Trophoblast cell (in vitro differentiated cells and primary cell): ENCODE measurements at places on chromosomes 7 and 10.

- no peaks in the 10 kb centered on the region for H3K27me3 ChIP-seq
- no peaks in the 10 kb centered on the region for H3K36me3 ChIP-seq
- H3K27ac ChIP-seq, result no peak overlapping the region
- peaks cover 12% of the 10 kb centered on the region for H3K4me1 ChIP-seq
- no peak for DNase-seq
- no peak overlapping the region for H3K4me3 ChIP-seq
These were observed 57.8 kb downstream of the INPP5F start for GRCh38 chr10:119783665-119784027.

DNA sequence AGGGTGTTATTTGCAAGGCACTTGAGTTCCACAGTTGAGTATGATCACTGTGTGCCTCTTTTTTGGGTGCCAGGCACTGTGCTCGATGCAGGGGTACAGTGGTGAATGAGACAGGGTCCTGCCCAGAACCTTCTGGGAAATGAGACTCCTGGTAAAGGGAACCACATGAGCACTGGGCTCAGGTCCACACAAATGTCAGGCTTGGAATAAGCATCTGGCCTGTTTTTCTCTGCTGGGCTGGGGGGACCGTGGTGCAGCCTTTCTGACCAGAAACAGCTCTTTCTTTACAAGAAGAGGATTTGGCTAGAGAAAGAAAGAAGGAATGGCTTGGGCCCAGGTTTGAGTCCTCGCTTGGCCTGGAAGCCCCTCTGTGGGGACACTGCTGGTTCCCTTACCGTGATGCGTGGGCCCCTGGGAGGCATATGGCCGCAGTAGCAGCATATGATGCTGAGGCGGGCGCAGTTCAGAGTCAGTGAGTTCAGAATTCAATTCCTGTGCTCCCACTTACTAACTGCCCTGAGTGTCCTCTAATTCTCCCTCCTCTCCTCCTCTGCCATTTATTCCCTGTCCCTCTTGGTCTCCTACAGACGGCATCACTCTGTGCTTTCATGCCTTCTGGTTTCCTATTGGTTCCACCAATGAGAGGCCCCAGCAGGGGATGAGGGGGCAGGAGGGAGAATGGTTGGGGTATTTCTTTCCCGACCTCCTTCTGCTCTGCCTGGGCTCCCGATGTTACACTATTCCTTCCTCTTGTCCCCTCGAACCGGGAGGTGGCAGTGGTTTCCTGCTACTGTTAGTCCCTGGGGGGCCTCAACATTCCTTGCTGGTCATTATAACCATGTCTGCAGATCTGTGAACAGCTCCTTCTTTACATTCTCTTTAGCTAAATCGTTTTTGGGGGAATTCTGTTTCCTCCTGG is 9.6 kb upstream of the KCP start:
- H3K4me3 ChIP-seq, result no peak overlapping the region
- H3K36me3 ChIP-seq, result no peaks in the 10 kb centered on the region
- H3K4me1 ChIP-seq, result no peaks in the 10 kb centered on the region

GRCh38 chr7:39073432-39073831 is 95.7 kb downstream of the POU6F2 start:
- H3K27me3 ChIP-seq, result no peaks in the 10 kb centered on the region
- DNase-seq, result peak; percentile 7
- H3K36me3 ChIP-seq, result no peaks in the 10 kb centered on the region
- H3K4me3 ChIP-seq, result no peak overlapping the region
- peaks cover 2% of the 10 kb centered on the region for H3K4me1 ChIP-seq
- H3K27ac ChIP-seq, result no peak overlapping the region

DNA sequence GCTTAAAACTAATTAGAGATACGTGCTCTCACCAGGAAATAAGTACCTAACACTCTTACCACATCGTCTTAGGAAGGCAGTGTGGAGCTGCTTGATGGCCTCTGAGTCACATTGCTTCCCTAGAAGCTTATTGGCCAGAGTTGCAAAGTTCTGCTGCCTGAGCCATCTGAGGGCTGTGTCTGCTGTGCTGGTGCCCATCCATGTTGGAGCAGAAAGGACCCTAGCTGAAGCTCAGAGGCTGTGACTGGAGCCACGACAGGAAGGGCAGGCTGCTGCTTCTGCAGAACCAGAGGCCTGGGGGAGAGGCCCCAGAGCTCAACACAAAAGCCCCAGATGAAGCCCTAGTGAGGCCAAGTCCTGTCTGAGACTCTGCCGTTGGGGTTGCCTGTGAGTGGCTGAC is 64.8 kb upstream of the IGFBP3 start:
- H3K4me3 ChIP-seq, result no peak overlapping the region
- H3K4me1 ChIP-seq, result peaks cover 3% of the 10 kb centered on the region
- no peaks in the 10 kb centered on the region for H3K36me3 ChIP-seq
- no peak overlapping the region for H3K27ac ChIP-seq
- DNase-seq, result peak; percentile 72

DNA sequence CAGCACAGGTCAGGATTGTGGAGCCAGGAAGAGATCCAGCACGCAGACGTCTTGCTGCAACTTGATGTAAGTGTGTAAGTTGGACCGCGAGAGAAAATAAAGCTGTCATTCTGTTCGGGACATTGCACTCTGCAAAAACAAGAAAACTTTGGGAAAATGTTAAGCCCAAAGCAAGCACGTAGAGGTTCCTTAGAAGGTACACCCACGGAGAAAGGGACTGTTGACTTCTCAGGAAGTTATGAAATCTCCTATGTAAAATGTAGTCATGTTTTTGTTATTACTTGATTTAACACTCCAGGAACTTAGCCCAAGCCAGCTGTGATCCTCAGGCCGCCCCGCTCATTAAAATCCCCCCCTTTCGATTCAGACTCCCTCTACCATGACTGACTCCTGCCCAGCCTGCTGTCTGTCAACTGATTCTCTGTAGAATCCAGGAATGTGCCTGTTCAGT is 196.1 kb upstream of the TCF7L2 start:
- H3K4me3 ChIP-seq, result no peak overlapping the region
- H3K4me1 ChIP-seq, result peaks cover 21% of the 10 kb centered on the region
- DNase-seq, result no peak
- H3K27me3 ChIP-seq, result no peaks in the 10 kb centered on the region

DNA sequence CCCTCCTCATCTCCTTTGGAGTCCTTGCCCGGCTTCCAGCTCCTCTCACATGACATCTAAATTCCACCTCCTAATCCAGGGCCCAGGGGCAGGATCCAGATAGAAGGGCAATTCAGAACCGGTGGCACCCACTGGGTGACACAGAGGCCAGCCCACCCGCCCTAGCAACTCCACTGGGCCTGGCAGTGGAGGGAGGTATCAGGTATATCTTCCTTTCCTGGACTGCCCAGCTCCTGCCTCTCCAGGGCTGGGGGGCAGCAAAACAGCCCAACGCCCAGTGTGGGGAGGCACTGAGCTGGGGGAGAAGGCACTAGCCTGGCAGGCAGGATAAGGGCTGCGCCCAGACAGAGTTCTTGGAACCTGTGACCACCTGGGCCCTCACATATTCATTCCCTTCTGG is 10.4 kb upstream of the TRIM8 start:
- H3K27me3 ChIP-seq, result no peaks in the 10 kb centered on the region
- H3K4me1 ChIP-seq, result peaks cover 58% of the 10 kb centered on the region
- peak overlapping the region; percentile 63 for H3K27ac ChIP-seq
- H3K36me3 ChIP-seq, result peaks cover 15% of the 10 kb centered on the region
- no peak for DNase-seq

- no peak for DNase-seq
- H3K36me3 ChIP-seq, result no peaks in the 10 kb centered on the region
- no peak overlapping the region for H3K27ac ChIP-seq
- no peaks in the 10 kb centered on the region for H3K4me1 ChIP-seq
These were observed 129.3 kb upstream of the PHYHIPL start for GRCh38 chr10:59047180-59047579.

DNA sequence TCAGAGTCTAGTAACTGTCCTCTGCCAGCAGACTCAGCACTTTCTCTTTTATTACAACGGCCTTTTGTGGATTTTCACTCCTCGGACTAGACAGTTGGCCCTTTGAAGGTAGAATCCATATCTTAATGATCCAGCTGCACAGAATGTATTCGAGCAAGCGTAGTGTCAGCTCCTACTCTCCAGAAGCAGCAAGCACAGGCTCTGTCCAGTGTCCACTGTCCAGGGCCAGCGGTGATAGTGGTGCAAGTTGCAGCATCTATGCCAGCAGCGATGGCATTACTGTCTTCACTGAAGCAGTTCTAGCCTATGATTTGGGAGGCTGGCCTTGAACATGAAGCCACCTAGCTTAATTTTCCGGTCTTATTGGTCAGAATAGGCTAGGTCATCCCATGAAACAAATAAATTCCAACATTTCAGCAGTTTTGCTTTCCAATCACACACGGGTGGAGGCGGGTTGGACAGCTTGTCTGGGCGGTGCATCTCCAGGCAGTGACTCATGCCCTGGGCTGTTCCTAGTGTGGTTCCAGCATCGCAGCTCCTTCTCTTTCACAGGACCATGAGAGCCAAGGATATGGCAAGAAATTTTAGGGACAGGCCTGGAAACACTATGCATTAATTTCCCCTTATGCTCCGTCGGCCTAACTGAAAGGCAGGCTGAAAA is 108.6 kb upstream of the KCNMA1 start:
- H3K27ac ChIP-seq, result no peak overlapping the region
- peaks cover 2% of the 10 kb centered on the region for H3K36me3 ChIP-seq
- H3K27me3 ChIP-seq, result no peaks in the 10 kb centered on the region
- peak overlapping the region; percentile 23 for H3K4me3 ChIP-seq

GRCh38 chr7:158858592-158859503 is 2.5 kb downstream of the DYNC2I1 start:
- no peak for DNase-seq
- no peak overlapping the region for H3K4me3 ChIP-seq
- H3K27ac ChIP-seq, result peak overlapping the region; percentile 48
- H3K4me1 ChIP-seq, result peaks cover 2% of the 10 kb centered on the region
- no peaks in the 10 kb centered on the region for H3K27me3 ChIP-seq

GRCh38 chr10:121981346-121981745 is 6.3 kb upstream of the NSMCE4A start:
- no peak overlapping the region for H3K4me3 ChIP-seq
- no peaks in the 10 kb centered on the region for H3K27me3 ChIP-seq
- DNase-seq, result no peak
- no peaks in the 10 kb centered on the region for H3K36me3 ChIP-seq
- H3K27ac ChIP-seq, result no peak overlapping the region

DNA sequence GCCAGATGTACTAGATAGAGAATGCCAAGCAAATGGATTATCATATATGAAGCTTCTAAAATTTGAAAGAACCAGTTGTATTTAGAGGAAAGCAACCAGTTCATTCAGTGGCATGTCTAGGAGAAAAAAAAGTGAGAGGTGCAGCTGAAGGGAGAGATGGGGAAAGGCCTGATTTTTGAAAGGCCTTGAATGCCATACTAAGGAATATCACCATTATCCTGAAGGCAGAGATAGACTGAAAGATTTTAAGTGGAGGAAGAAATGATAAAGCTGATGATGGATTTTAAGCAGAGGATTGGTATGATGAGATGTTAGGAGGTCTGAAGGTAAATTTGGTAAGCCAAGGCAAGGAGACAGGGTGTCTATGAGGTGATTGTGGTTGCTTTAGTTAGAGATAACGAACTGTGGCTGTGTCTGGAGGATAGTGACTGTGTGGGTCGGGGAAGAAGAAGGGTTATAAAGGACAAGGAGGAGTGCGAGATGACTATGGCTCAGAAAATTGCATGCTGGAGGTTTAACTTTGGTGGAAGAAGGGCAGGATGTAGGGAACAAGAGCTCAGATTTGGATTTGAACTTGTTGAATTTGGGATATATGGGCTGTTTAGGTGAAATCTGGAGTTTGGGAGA is 330.8 kb downstream of the EXOC4 start:
- no peak overlapping the region for H3K4me3 ChIP-seq
- H3K36me3 ChIP-seq, result no peaks in the 10 kb centered on the region
- no peaks in the 10 kb centered on the region for H3K4me1 ChIP-seq
- DNase-seq, result peak; percentile 62
- H3K27me3 ChIP-seq, result no peaks in the 10 kb centered on the region

DNA sequence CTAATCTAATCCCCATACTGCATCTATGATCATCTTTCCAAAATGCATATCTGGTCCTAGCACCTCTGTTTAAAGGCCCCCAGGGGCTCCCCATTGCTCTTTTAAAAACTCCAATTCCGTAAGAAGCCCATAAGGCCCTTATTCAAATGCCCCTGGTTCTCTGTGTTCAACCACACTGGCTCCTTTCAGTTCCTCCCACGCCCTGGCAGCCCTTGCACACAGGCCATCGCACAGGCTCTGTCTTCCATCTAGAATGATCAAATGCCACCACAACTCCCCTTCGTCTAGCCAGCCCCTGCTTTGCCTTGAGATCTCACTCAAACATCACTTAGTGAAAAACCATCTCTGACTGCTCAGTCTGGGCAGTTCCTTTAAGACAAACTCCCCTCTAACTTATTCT is 112.9 kb upstream of the LYZL2 start:
- H3K36me3 ChIP-seq, result no peaks in the 10 kb centered on the region
- H3K4me3 ChIP-seq, result no peak overlapping the region
- no peak overlapping the region for H3K27ac ChIP-seq
- H3K27me3 ChIP-seq, result no peaks in the 10 kb centered on the region

DNA sequence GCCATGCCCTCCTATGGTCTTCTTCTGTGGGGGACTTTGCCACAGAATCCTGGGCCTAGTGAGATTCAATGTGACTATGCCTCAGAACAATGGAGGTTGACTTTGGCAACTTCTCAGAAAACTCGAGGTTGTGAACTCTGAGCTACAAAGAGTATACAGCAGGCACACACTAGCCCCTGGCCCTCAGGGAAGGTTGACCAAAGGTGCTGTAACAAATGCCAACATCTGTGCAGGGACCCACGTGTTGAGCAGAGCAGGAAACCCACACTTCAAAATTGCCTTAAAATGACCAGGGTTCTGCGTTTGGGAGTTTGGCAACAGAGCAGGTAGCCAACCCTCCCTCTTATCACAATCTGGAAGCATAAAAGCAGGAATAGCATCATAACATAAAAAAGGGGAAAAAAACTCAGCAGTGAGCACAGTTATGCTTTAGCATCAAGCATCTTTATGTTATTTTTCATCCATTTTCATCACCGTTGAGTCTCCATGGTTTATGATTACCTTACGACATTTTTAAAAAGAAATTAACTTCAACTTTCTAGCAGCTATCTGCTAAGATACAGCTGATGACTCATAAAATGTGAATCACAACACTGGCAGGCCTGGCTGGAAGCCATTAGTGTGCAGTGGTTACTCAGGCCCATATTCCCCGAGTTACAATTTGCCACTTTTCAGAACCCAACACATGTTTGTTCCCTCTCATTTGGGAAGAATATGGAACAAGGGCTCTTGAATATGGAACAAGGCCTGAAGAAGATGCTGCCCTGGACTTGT is 11.1 kb downstream of the PRLHR start:
- H3K4me3 ChIP-seq, result no peak overlapping the region
- H3K4me1 ChIP-seq, result no peaks in the 10 kb centered on the region
- H3K27me3 ChIP-seq, result peaks cover 4% of the 10 kb centered on the region
- H3K27ac ChIP-seq, result no peak overlapping the region
- no peaks in the 10 kb centered on the region for H3K36me3 ChIP-seq

GRCh38 chr10:90269699-90270098 is 568.3 kb downstream of the KIF20B start:
- H3K27me3 ChIP-seq, result no peaks in the 10 kb centered on the region
- no peaks in the 10 kb centered on the region for H3K36me3 ChIP-seq
- H3K27ac ChIP-seq, result no peak overlapping the region
